ENCODE measurements at places on chromosomes 2 and 18.

GRCh38 chr2:40259900-40260299, 192.0 kb downstream of the SLC8A1 start:
- no peak for ATAC-seq

- ATAC-seq = no peak
Measured at GRCh38 chr18:59699061-59699460, 1.8 kb upstream of the CCBE1 start.

- ATAC-seq = peak; percentile 77
Measured at GRCh38 chr2:196249860-196250259, 78.5 kb upstream of the STK17B start.

- ATAC-seq = peak; percentile 22
Measured at GRCh38 chr2:65129286-65129825, 550 bp downstream of the RAB1A start.

DNA sequence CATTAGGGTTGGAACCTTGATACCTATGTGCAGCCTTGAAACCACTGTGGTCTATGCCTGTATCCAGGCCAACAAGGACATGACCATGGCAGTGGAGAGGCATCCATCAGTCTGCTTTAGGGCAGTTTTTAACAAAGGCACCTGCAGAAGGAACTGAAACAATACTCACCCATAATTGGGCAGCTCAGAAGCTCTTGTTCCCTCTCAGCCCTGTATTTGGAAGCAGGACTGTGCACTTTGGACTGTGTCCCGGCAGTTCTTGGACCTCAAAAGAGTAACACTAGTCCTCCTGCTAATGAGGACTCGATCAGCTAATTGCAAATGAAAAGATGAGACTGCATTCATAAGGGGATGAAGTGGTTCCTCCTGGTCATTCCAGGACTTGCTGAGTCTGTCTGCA, 500.2 kb upstream of the TNP1 start:
- no peak for ATAC-seq

GRCh38 chr2:176126929-176127773, 2.4 kb upstream of the HOXD8 start:
- no peak for ATAC-seq

DNA sequence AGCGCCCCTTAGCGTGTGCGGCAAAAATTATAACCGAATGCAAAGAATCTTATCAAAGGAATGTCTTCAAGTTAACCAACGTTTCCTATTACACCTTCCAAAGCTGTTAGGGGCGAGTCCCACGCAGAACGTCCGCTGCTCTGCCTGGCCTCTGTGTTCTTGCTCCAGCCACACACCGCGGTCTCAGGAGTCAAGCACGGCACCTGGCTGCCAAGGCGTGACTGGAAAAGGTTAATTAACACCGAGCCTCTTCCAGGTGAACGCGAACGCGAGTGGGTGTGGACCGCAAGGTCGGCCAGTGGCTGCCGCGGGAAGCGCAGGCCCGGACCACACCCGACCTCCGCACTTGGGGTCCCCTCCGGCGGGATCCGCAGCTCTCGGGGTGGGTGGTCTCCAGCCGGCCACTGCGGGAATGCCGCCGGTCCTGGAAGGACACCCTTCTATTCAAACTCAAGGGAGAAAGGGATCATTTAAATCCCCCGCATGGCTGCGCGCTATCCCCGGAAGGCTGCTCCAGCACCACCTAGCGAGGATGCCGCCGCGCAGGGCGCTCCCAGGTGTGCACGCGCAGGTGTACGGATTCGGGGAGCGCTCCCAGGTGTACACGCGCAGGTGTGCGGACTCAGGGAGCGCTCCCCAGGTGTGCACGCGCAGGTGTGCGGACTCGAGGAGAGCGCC, 830 bp downstream of the CYB5A start:
- ATAC-seq = no peak

DNA sequence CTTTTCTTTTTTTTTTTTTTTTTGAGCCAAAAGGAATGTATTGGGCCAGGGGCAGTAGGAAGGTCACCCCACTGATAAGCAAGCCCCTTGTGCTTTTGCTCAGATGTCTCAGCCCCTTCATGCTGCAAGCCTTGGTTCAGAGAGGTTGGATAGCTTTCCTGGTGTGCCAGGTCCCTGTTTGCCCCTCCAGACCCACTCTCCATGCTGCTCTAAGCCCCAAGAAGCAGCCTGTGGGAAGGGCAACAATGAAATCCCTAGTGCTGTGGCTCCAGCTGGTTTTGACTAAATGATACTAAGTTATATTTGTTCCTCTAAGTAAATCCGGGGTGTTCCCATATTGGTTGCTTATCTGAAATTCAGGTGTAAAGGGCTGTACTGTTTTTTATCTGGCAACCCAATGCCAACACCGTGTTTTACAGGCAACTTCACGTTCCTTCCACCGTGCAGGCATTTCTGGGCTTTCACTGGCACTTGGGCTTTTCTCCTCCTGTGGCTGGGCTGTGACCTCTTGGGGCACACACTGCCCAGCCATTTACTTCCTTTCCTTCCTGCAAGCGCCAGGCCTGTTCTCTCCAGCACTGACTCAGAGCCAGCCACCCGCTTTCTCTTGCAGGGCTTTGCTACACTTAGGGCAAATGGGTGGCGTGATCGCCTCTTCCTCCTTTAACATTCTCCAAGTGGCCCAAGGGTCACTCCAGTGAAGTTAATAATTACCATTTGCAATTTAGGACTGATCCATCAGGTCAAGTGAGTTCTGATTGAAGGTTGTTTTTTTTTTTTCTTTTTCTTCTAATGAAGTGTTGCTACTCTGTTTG, 21.6 kb downstream of the MERTK start:
- ATAC-seq = peak; percentile 20

DNA sequence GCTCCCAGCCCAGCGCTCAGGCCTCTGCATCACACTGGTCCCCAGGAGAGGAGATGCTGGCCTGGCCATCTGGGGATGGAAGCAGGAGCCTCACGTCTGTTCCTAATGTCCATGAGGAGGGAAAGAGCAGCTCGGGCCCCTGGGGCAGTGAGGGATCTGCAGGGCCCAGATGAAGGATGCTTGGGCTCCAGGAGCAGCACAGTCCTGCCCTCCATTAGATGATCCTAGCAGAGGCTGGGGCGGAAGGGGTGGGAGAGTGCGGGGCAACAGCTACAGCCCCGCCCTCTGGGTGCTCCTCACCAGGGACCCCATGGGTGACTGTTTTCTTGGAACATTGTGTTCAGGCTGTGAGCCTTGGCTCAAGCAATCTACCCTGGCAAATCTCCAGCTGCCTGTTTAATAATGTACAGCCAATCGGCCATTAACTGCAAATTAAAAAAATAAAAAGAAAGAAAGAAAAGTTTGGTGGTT, 49.7 kb downstream of the TNS1 start:
- no peak for ATAC-seq

DNA sequence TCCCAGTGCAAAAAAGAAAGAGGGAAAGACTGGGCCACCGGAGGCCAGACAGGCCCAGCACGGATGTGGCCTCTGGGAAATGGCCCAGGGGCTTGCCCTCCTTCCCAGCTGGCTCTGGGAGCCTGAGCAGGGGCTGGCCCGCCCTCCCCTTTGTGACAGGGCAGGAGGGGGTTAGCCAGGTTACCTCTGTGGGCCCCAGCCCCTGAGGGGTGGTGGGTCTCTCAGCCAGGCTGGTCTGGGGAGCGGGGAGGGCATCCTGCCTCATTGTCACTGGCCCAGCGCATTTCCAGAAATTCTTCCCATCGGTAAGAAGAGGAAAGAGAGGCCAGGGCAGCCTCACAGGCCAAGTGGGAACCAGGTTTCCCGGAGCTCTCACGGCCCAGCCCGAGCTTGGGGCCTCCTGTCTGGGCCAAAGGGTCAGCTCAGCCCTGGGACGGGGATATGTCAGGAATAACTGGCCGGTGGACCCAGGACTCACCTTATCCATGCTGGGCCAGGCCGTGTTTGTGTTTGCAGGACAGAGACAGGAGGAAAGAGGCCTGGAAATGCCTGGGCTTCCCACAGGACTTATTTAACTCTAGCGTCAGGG, 182.2 kb downstream of the ZFP36L2 start:
- no peak for ATAC-seq

- ATAC-seq = no peak
Measured at GRCh38 chr2:193349642-193350041, 1154.9 kb upstream of the TMEFF2 start.

DNA sequence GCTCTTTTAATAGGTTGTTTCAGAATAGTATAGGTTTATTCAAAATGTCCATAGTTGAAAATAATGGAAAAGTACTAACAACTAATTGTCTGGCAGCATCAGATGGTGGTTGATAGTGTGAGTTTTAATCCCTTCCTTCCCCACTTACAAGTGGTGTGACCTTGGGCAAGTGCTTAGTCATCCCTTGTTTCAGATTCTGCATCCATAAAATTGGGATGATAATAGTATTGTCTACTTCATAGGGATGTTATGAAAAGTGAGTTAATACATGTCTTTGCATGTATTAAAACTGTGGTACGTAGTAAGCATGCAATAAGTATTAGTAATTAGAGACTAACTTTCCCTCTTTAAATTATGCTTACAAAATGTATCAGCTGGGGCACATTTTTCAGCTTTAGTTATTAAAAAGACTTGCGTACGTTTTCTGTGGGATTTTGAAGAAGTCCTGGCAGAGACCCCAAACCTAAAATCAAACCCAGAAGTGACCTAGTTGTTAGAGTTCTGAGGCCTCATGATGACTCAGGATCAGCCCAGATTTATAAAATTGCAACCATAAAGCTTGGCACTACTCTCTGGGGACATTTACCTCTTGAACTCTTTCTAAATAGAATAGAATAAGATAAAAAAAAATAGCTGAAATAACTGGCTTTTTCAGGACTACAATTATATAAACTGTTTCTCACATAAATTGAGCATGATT, 8.6 kb downstream of the ITGA4 start:
- peak; percentile 56 for ATAC-seq

DNA sequence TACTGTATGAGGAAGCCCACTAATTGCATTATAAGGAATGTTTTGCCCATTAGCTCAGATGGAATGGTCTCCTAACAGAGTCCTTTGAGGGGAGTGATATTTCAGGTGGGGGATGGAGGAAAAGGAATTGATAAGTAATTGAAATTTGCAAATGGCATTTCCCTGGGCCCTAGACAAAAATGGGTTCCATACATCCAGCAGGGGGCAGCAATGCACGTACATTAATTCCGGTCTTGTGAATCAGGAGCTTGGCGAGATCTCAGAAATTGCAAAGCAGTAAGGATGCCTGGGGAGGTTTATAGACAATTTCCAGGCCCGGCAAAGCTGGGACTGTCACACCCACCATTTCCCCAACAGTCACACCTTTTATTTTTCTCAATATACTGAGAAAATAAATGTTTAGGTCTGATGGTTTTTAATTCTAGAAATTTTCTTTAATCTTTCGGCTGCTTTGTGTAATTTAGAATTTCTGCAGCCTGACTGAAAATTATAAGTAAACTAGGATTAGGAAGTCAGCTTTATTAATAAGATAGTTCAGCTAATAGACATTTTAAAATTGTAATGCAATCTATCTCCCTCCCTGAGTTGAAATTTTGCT, 122.8 kb downstream of the LYPD1 start:
- peak; percentile 78 for ATAC-seq

- ATAC-seq = no peak
Measured at GRCh38 chr2:99608861-99609260, 119.0 kb upstream of the REV1 start.

DNA sequence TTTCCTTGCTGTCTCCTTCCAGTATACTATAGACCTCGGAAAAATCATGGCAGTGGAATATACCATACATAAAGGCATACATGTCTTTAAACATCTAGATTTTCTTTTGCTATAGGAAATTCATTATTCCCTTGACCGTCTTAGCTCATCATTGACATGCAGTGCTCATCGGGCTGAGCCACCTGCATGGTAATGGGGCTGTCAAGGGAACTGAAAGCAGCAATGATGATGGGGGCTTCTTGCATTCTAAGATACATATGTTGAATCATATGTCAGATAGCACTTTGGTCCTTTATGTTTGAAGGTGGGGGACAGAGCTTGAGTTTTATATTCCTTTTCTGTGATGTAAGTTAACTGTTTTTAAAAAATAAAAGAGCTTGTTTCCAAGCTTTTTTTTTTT, 106.6 kb downstream of the ICA1L start:
- ATAC-seq = no peak

DNA sequence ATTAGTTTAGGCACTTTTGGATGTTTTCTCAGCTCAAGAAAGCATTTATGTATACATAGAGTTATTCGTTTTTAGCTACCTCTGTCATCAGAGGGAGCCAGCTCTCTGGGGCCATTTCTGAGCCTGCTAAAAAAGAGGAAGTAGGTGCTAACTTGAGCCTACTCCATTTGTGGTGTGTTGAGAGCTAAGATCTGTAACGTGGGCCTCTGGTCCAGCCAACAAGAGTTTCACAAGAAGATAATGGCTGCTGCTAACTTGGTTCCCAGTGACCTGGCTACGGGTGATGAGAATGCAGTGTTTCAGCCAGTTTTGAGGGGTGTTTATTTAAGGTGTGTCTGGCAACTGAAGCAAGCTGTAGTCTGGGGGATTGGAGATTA, 182.5 kb downstream of the PRKCE start:
- no peak for ATAC-seq

- no peak for ATAC-seq
Measured at GRCh38 chr2:158403237-158403636, 53.3 kb downstream of the CCDC148 start.

GRCh38 chr2:59932341-59932740, 621.1 kb downstream of the BCL11A start:
- no peak for ATAC-seq

DNA sequence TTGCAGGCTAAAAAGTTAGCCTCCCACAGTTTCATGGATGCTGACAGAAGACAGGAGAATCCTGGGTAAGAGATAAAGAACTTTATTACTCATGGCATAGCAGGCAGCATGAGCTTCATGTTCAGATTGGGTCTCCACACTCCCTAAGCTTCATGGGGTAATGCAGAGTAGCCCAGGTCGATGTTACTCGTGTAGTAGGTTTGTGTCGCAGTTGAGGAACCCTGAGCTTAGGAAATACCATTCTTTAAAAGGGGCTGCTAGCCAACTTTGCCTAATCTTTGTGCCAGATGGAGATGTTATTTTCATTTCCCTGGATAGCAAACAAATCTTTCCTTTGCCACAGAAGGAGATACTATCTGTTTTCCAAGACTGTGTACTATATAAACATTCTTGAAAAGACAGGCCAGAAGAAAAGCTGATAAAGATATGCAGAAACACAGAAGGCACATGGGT, 117.6 kb downstream of the LTBP1 start:
- ATAC-seq = no peak

GRCh38 chr2:119795309-119796303, 35.9 kb downstream of the PTPN4 start:
- ATAC-seq = no peak

- ATAC-seq = no peak
Measured at GRCh38 chr2:133570542-133570941, 2.3 kb upstream of the NCKAP5 start.

- ATAC-seq = peak; percentile 32
Measured at GRCh38 chr2:85753525-85754312, at the start of gene ATOH8. Gene ATOH8 (plus strand): TSS chr2:85753991. CDS start chr2:85754190, 199 bp downstream.

DNA sequence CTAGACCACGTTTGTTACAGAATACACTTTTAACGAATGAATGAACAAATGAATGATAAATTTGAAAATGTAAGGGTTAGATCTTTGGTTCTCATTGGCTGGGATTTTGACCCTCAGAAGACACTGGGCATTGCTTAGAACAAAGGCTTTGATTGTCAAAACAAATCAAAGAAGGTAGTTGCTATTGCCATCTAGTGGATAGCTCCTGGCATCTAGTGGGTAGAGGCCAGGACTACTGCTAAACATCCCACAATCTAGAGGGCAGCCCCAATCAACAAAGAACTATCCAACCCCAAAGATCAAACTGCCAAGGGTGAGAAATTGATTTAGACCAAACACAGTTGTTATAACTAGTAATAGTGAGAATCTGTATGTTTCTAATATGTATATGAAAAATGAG, 552.3 kb downstream of the KCNJ3 start:
- peak; percentile 83 for ATAC-seq

Data from SK-N-SH treated with all-trans-retinoic acid at 6 μM for 48 hours (cell line).